ENCODE measurements at places on chromosomes 12 and 14.

DNA sequence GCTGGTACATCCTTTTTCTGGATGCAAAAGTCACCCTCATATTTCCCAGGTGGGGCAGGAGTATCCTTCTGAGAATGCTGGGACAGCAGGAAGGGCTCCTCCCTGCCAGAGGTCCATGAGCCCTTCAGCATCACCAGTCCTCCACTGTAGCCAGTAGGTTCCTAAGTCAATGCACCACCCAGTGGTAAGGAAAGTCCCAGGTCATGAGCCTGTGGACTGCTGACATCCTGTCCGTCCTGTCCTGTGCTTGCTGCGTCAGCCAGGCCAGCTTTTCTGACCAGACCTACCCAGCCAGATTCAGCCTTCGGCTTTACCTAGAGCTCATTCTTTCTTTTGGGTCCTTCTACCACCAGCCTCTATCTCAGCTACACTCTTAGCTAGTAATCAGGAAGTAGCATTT is 23.0 kb upstream of the ACTN1 start:
- DNase-seq = no peak

DNA sequence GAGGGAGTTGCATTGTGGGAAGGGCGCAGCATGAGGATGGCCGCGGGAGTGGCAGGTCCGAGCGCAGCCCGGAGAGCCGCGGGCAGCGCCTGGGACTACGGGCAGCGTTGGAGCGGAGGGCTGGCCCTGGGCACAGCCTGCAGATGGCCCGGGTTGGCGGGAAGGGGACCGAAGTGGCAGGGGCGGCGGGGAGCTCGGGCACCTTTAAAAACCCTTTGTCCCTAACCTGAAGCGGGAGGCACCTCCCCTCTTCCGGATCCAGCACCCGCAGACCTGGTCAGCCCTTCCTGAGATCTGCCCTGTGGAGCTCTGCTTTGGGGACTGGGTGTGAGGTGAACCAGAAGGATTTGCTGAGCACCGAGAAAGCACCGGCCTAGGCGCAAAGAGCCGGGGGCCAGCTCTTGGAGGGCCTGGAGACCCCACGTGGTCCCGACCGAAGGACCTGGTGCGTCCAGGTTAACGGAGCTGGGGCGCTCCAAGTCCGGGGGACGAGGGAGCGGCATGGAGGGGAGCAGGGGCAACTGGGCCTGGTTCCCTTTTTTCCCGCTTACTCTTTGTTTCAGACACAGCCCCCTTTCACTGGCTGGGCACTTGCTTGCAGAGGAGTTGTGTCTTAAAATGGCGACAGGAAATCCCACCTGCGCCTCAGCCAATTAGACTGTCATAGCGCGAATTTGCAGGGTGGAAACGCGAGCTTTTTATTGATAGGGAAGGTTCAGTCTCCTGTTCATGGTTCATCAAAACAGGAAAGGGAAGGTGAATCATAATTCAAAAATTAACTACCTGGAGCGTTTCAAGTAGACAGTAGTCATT is 792 bp upstream of the SLC38A1 start:
- DNase-seq = no peak

GRCh38 chr14:95330591-95331370 is 11.1 kb upstream of the CLMN start:
- DNase-seq = no peak

DNA sequence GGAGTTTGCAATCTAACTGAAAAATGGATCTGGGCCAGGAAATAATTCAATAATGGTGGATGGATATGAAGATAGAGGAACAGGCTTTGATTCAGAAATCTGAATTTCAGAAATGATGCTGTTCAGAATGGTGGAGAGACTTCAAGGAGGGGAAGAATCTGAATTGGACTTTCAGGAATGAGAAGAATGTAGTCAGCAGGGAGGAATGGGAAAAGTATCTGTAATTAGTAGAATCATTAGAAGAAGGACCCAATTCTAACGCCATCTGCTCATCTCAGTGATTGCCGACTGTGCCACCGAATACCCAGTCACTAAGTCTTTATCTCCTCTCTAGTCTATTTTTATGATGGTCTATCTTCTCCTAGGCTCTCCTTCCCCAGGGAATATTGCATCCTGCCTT is 363.2 kb downstream of the GALC start:
- no peak for DNase-seq

DNA sequence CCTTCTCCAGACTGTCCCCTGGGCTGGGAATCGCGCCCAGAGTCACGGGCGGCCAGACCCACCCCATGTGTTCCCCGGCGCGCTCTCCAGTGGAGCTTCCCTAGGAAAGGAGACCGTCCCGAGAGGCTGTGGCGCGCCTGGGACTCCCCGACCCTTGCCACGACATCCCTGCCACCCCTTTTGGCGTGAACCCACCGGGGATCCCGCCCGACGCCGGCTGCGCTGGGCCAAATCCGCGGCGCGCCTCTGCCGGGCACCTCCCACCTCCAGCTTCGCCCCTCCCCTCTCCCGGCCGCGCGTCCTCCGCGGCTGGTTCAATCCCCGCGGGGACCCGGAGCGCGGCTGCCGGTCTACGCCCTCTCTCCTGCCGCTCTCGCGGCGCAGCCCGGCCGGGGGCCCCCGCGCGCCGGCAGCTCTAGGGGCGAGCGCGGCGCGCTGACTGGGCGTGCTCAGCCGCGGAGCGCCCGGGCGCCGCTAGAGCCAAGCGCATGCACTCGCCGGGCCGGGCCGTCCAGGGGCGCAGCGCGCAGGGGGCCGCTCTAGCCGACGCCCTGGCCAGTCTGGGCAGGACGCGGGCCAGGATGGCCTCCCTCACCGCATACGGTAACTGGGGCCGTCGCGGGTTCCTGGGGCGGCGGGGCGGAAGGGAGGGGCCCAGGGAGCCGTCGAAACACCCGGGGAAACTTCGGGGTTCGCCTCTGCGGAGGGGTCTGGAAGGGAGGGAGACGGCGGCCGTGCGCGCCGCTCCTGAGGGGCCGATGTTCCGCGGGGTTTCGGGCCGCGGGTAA is 77.4 kb upstream of the ANO4 start:
- no peak for DNase-seq

DNA sequence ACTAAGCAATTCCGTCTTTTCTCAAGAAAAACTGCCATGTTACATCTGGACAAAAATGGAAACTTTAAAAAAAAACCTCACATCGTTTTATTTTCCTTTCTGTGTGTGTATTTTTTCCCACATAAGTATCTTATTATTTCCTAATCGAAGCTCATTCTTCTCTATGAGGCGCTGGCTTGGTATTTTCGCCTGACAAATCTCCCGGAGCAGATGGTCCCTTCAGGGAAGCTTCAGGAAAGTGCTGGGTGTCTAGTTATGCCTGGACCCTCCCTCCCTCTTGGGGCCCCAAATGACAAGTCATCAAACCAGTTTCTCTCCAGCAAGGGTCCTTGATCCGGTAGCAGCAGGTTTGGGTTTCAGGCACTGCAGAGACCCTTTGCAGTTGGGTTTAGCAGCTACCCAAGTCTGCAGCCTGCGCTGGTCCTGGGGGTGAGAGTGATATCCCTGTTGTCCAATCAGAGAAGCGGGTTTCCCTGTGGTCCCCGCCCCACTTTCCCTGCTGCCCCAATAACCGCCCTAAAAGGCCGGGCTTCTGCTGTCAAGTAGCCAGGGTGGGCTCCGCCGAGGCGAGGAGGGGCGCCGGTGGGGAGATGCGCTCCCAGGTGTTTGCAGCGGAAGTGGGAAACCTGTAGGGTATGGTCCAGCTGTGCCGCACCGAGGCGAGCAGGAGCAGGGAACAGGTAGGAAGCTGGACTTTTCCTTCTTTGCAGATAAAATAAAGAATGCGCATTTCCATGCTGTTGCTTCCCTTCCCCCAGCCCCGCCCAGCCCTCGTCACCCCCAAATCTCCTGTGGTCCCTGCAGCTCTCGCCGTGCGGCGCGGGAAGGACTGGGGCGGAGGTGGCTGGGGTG is at the start of gene CNTN1:
TSS of gene CNTN1 (plus strand) at position 527 of the 852 bp plus-strand sequence.
- no peak for DNase-seq

- no peak for DNase-seq
These were observed 61.3 kb upstream of the MDM1 start for GRCh38 chr12:68393417-68393816.

- DNase-seq = no peak
These were observed 98.4 kb downstream of the PPP2R5C start for GRCh38 chr14:101859958-101860357.

GRCh38 chr14:73777420-73777819 is 63.2 kb upstream of the PNMA1 start:
- no peak for DNase-seq

DNA sequence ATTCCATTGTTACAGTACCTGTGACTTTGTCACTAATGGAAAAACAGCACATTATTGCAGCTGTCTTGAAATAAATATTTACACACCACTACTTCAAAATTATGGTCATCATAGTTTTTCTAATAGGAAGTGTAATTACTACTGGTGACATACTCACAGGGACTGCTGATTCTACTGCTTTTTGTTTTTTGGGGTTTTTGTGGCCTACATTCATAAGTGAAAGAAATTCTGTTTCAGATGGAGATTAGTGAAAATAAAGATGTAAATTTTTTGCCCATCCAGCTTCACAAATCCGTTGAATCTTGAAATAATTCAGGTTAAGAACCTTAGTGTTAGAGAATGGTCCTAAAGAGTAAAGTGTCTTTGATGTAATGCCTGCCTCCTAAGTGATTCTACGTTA is 17.5 kb downstream of the KNTC1 start:
- no peak for DNase-seq

DNA sequence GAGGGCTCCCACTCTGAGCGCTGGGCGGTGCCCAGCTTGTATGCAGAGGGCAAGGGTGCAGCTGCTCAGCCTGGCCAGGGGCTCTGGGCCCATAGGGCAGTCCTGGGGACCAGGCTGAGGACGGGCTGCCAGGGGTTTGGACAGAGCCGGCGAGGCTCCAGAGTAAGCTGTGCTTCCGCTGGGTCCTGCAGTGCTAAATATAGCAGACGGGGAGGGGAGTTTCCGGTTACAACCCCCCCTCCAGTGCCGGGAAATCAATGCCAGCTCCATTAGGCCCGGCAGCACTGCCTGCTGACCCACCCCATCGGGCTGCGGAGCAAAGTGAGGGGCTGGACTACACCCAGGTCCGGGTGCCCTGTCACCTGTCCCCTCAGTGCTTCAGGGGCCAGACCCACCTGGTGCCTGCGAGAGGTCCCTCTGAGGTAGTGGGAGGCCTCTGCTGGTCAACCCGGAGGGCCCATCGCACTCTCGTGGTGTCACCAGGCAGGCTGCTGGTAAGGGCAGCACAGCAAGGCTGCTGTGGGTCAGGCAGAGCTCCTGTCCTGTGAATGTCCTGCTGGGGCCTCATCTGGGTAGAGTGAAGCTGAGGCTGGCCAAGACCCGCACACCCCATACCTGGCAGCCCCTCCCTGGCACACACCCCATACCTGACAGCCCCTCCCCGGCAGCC is 2.6 kb upstream of the JAG2 start:
- no peak for DNase-seq

- peak; percentile 25 for DNase-seq
These were observed 90.5 kb upstream of the TMPO start for GRCh38 chr12:98424726-98425401.

DNA sequence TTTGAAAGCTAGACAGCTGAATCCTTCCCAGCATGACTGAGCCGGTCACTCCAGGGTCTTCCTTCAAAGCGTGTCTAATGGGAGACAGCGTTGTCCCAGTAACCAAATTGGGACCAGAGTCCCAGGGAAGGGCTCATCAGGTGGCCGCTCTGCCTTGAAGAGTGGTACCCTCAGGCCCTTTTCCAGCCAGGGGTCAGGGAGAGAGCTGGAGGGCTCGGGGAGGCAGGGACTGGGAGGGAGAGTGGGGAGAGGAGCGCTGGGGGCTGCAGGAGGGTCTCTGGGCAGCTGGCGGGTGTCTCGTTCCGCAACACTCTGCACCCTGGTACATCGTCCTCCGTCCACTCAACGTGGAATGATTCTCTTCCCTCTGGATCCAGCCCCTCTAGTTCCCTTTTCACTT is 1.6 kb upstream of the RTL1 start:
- no peak for DNase-seq

GRCh38 chr14:64734990-64735389 is 30.8 kb downstream of the PLEKHG3 start:
- no peak for DNase-seq

GRCh38 chr12:109758426-109759420 is 45.1 kb downstream of the FAM222A start:
- DNase-seq = no peak

GRCh38 chr12:77979597-77980250 is 149.0 kb downstream of the NAV3 start:
- no peak for DNase-seq

DNA sequence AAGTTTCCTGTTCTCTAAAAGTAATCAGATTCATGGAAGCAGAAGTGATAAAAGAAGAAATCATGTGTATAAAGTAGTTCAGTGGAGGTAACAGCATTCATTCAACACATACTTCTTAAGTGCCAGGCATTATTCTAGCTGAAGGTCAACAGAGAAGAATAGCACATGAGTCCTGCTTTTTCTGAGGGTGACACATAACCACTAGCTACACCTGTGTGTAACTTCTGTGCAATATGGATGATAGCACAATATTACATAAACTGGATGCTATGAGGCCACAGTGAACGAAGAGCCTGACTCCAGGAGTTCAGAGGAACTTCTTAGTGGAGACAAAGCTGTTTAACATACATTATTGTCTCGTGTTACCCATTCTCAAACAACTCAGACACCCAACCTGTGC is 114.3 kb upstream of the PCED1B start:
- DNase-seq = no peak

DNA sequence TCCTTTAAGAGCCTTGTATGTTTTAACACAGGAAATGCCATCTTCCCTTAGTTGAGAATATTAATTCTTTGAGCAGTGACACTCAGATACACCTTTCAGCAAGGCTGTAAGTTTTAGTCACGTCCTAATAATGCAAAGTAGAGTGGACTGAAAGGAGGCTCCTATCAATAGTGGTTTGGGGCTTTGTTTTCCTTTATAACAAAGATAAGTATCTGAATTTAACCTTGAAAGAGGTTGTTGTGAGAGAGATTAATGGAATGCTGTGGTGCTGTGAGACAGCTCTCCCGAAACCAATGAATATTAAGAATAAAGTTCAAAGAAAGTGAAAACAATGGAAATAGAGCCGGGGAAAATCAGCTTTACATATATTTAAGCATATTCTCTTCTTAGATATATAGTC is 259.6 kb downstream of the ERC1 start:
- no peak for DNase-seq

- no peak for DNase-seq
These were observed 196.0 kb downstream of the DUSP6 start for GRCh38 chr12:89156340-89156739.

- no peak for DNase-seq
These were observed 4.5 kb downstream of the E2F7 start for GRCh38 chr12:77060883-77061240.

DNA sequence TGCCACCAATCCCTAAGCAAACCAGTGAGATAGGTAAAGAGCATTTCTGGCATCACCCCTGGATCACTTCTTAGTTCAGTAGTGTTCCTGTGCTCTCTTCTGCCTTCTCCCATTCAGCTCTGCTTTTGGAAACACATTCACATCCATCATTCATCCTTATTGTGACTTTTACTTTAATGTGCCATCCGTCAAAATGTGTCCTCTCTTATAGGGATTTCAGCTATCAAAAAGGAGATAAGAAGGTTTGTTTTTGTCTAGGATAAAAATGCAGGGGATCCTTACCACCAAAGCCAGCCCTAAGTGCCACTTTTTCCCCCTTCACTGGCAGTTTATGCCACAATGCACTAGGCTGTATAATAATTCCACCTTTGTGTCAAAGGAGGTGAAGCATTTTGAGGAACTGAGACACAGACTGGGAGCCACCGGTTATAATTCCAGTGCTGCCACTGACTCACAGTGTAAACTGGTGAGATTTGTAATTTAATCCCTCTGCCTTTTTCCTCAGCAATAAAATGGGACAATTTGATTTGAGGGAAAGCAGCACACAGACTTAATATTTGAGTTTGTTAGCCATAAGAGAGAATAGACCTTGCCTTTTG is 158.6 kb downstream of the PAX9 start:
- DNase-seq = no peak

Data from stromal cell of bone marrow (primary cell).